ENCODE measurements at places on chromosomes 16 and 17. TPM values are rescaled to one million over a fixed set of nuclear protein-coding genes. Genes with fewer than 3 reads are reported as not detected.

RAB26 gene
- total RNA-seq = 0.20 TPM

CDRT15L2 gene
- not detected for total RNA-seq

RGS11 gene
- not detected for total RNA-seq

MRPL12 gene
- 62.3 TPM for total RNA-seq

IRX3 gene
- not detected for total RNA-seq

TSNAXIP1 gene
- 0.27 TPM for total RNA-seq

SLC12A3 gene
- not detected for total RNA-seq

KIF19 gene
- total RNA-seq = 0.79 TPM

VMO1 gene
- total RNA-seq = not detected
